ENCODE measurements at places on chromosomes 1 and 21.

DNA sequence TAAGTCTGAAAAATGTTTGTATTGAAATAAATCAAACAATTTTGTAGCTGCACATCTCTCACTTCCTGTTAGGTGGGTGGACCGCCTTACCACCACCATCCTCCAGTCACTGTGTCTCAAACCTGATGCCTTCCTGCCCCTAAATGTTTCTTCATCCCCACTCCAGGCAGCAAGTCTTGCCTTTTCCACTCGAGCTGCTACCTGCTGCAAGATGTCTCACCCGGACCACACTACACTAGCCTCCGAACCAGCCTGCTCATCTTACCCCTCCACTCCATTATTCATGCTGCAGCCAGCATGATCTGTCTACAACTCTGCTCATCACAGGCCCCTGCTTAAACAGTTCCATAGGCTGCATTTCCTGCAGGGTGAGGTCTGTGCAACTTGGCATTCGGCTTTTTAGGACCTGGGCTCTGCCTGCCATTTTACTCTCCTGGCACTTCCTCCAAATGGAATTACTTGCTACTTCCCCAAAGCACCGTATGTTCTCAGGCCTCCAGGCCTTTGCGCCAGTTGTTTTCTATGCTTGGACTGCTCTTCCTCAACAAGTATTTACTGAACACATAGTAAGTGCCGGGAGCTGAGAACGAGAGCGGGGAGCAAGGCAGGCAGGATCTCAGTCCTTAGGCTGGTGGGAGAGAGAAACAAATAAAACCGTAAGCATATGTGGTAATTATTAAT is 5.2 kb upstream of the SF3A3 start:
- no peak for DNase-seq

GRCh38 chr1:10546896-10547295 is 72.1 kb downstream of the PEX14 start:
- no peak for DNase-seq

DNA sequence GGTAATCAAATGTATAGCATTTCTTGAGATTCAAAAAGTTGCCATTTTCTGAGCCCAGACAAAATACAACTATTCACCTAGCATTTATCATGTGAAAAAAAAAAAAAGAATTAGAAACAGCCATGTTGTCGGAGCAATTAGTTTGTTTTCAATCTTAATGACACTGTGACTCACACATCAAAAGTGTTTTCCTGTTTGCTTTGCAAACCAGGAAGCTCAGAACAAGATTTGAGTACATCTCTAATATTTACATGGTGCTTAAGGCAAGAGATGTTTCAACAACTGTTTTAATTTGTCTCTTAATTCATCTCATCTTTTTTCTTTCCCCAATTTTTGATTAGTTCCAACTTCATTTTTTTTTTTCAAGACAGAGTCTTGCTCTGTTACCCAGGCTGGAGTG is 62.5 kb upstream of the CAPZB start:
- DNase-seq = no peak

DNA sequence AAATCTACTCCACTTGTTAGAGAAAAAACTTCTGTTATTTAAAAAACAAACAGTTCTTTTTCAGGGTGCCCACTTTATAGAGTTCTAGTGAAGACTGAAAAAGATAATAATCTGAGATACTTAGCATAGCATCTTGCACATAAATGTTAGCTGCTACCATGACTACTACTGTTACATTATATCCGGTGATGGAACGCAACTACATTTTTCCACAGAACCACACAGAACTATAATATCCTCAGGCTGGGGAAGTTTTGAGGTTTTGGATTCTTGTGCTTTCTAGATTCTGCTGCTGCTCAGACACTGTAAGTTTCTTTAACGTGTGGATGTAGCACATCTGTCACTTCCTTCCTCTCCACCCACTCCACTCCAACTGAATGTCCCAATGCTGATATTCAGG is 110.3 kb downstream of the PTPN14 start:
- DNase-seq = no peak

DNA sequence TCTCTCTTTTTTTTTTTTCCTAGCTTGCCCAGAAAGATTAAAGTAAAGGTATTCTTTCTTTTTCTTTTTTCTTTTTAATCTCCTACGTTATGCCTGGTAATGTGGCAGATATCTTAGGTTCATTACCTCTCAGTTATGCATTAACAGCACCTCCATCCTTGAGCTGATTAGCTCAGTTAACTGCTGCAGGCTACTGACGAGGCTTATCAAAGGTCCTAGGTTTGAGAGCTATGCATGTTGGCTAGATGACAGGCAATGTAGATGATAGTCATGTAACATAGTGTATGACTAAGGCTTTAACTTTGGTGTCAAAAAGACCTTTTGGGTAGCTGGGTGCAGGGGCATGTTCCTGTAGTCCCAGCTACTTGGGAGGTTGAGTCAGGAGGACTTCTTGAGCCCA is 53.7 kb upstream of the CACYBP start:
- DNase-seq = no peak

DNA sequence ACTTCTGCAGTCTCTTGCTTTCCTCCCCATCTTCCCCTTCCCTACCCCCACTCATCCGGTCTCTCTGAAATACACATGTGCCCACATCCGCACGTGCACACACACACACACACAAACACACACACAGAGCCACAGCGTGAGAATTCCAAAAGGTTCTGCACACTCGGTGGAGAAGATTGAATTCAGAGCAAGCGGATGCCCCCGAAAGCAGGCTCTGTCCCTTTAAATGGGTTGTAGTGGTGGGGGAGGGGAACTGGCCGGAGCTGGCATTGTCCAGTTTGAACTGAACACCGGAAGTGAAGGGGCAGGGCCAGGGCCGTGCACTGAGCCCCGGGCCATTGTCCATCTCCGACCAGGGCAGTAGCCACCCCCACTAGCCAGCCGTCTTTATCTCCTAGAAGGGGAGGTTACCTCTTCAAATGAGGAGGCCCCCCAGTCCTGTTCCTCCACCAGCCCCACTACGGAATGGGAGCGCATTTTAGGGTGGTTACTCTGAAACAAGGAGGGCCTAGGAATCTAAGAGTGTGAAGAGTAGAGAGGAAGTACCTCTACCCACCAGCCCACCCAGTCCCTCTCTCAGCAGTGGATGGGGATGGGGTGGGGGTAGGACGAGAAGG is 1.3 kb upstream of the LIN28A start:
- peak; percentile 26 for DNase-seq

- DNase-seq = no peak
Observed at GRCh38 chr1:44170281-44170823, 28.9 kb upstream of the KLF18 start.

GRCh38 chr1:48563021-48563420 is 91.0 kb upstream of the SPATA6 start:
- DNase-seq = no peak

- no peak for DNase-seq
Observed at GRCh38 chr1:214403431-214403830, 122.5 kb downstream of the SMYD2 start.

DNA sequence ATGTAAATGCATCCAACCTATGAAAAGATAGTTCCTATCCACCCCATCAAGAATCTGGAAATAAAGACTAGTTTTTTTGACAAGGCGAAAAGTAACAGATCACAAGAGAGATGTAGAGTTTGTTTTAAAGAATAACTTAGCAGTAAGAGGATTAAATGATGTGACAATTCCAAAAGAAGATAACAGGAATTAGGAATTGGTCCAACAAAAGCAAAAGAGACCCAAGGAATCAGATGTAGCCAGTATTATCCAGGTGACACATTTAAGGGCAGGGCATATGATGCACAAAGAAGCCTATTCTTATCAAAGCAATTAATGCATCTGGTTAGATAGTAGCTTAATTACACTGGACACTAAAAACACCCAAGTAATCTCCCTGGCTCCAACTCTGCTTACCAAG is 53.8 kb downstream of the PUM1 start:
- DNase-seq = no peak

DNA sequence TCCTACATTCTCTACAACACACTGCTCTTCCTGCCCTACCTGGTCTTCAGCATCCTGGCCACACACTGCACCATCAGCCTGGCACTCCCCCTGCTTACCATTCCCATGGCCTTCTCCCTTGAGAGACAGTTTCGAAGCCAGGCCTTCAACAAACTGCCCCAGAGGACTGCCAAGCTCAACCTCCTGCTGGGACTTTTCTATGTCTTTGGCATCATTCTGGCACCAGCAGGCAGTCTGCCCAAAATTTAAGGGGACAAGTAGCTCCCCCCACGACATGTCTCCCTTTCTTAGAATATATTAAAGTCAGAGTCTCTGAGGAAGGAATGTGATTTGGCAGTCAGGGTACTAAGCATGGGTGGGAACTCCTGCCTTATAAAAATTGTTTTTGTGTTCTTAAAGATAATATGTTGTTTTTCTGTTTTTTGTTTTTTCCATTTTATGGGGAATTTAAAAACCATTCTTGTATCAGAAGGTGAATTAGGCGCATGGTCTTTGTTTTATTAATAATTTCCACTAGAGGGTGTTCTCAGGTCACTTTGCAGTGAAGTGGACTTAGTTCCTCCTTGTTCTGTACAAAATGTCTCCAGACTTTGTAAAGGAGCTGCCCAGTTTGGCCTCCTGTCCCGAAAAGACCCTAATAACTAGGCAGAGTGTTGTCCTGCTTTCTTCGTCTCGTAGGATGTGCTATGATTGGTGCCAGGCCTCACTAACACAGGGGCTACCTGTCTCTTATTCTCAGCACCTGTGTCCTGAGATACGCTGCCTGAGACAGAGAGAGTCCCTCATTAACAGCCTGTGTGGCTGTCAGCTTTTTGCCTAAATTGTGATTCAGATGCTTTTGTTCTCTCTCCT is 13.1 kb downstream of the UBIAD1 start:
- DNase-seq = no peak

DNA sequence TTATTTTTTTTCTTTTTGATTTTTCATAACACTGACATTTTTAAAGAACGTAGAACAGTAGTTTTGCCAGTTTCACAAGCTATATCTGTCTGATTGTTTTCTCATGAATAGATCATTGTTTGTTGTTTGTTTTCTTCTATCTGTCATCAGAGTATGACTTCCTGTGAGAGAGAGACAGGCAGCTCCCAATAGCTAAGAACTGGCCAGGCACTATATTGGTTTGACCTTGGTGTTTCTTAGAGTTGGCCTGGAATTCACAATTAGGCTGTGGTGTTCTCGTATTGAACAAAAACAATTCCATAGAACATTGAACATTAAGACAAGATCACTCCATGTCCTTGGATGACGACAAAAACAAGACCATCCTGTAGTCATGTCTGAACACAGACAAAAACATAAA is 43.4 kb downstream of the RPS6KC1 start:
- no peak for DNase-seq

- no peak for DNase-seq
Observed at GRCh38 chr1:228996281-228996680, 261.0 kb downstream of the RHOU start.

- DNase-seq = peak; percentile 50
Observed at GRCh38 chr1:24641646-24642151, 1.4 kb upstream of the SRRM1 start.

- DNase-seq = no peak
Observed at GRCh38 chr1:183674339-183674738, 21.2 kb upstream of the APOBEC4 start.

DNA sequence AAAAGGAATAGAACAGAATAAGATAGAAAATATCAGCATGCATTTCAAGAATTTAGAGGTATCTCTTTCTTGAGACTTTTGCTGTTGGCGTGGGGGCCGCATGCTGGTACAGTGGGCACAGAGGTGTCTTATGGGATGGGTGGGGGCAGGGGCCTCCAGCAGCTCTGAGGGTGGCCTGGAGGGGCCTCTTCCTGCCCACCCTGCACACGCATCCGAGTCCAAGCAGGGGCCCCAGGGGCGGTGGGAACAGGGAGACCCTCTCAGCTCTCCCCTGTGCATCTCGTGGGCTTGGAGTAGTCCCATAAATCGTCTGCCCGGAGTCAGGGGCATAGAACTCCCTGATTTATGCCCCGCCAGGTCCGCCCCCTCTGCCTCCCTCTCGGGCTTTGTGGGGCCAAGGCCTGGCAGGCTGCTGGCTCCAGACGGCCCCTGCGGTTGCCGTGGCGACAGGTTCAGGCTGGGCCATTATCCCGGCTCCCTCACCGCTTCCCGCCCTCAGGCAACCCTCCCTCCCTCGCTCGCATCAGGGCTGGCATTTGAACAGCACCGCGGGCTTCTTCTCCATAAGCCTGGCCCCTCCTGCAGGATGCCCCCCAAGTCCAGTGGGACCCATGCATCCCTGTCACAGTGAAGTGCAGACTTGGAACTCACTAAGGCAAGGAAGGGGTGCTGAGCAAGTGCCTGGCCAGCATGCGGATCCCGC is 133.2 kb upstream of the ZBTB40 start:
- DNase-seq = no peak

- no peak for DNase-seq
Observed at GRCh38 chr1:231748760-231749415, 122.3 kb downstream of the DISC1 start.
